ENCODE measurements at places on chromosomes 2 and 18. TPM values are rescaled to one million over a fixed set of nuclear protein-coding genes. Genes with fewer than 3 reads are reported as not detected.

GRCh38 chr2:75560022-75560767 lies 544 bp downstream of the EVA1A start:
- DNase-seq = peak; percentile 55

DNA sequence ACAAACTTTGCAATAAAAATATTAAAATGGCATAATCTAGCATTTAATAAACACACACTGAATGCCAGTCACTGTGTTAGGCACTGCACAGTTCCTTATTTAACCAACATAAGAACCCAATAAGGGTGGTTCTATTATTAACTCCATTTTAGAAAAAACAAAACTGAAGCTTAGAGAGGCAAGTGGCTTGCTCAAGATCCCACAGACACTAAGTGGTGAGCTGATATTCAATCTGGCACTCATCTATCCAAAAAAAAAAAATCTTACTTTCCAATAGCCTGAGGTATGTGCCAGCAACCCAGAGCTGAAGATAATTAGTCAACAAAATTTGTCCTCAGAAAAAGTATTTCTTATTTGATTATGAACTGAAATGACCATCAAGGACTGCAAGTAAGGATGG lies 799 bp downstream of the CYTIP start:
- no peak for DNase-seq

- no peak for DNase-seq
These were observed 187.7 kb downstream of the LOXHD1 start for GRCh38 chr18:46469186-46469915.

GRCh38 chr2:29619689-29620088 lies 301.7 kb downstream of the ALK start:
- DNase-seq = no peak

GPR148 gene
- not detected for polyA plus RNA-seq

GRCh38 chr18:46034230-46034629 lies 37.8 kb downstream of the PSTPIP2 start:
- no peak for DNase-seq

DNA sequence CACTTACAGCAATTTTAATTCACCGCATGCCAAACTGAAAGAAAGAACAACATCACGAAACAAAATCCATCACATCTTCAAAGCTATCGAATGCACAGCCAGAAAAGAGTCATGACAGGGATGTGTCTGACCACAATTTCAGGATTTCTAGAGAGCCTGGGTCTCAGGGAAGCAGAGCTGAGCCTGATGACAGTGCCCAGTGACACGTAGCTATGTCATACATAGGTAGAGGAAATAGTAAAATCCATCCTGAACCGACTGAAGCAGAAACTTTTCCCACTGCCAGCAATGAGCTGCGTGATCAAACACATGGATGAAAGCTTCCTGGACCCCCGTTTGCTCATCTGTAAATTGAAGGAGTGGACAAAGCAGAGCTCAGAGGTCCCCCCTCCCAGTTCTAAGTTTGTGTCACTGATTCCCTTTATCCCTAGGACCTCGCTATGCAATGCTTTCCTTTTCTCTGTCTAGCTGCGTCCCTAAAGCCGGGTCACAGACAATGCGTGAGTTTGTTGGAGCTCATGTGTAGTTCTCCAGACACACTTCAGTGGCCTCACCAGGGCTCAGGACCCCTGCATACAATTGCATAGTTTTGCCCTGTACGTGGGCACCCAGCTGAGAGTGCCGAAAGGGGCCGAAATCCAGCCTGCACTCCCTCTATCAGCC lies 37.6 kb downstream of the CCBE1 start:
- no peak for DNase-seq

- no peak for DNase-seq
These were observed 9.5 kb upstream of the DUSP2 start for GRCh38 chr2:96154506-96155380.

NGEF gene
- polyA plus RNA-seq = 1.8 TPM

COL6A3 gene
- polyA plus RNA-seq = 289 TPM

- DNase-seq = no peak
These were observed 1330.6 kb downstream of the DSC3 start for GRCh38 chr18:29711932-29712331.

KCNF1 gene
- polyA plus RNA-seq = 2.3 TPM

GRCh38 chr2:26118682-26119081 lies 54.2 kb upstream of the GAREM2 start:
- DNase-seq = no peak

DNA sequence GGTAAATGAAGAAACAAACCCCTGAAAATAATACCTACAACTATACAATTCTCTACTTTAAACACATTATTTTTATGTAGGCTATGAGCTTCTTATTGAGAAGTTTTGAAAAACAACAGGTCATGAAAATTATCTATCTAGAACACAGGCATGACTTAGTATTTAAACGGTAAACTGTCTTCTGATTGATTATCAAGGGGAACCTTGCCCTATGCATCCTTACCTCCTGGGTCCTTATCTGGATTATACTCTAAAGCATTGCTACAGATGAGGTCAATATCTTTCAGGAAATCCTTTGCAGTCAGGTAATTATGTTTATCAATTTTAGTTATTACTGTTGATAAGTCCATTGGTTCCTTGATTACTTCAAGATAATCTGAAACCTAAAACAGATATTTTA lies 144.3 kb downstream of the ATAD2B start:
- no peak for DNase-seq

- no peak for DNase-seq
These were observed 2.7 kb upstream of the TMBIM1 start for GRCh38 chr2:218295029-218295428.

GRCh38 chr2:197237291-197238042 lies 73.1 kb downstream of the ANKRD44 start:
- DNase-seq = no peak

GRCh38 chr2:138329162-138329561 lies 172.4 kb upstream of the SPOPL start:
- DNase-seq = no peak

- no peak for DNase-seq
These were observed 12.2 kb upstream of the DNPEP start for GRCh38 chr2:219399716-219400478.

PTGR3 gene
- polyA plus RNA-seq = 45.8 TPM

TUBA4B gene
- polyA plus RNA-seq = 0.21 TPM

CENPA gene
- polyA plus RNA-seq = 11.1 TPM

PARD6G gene
- 4.0 TPM for polyA plus RNA-seq

DNA sequence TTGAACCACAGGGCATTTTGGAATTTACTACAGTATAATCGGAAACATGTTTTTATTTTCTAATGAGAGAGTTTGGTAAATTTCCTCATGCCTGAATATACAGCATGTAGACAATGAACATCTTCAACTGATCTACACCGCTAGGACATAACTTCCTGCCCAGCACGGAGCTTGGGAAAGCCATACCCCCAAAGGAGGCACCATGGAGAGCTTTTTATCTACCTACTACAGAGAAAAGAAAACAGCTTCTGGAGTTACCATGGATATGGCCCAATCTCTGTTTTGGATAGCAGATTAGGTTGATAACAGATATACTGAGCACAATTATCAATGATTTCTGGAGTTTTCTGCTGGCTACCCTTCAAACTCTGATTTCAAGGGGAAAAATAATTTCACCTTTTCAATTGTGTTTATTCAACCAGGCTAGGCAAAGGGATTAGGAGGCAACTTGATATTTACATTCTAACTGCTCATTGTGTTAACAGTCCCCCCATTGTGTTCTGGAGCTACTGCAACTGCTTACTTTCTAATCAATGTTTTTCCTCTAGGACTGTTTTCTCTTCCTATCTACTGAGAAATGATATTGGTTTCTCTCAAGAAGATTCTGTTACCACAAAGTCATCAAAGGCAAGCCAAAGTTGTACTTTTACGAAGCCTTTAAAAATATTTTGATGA lies 123.0 kb upstream of the ARHGAP28 start:
- no peak for DNase-seq

DNA sequence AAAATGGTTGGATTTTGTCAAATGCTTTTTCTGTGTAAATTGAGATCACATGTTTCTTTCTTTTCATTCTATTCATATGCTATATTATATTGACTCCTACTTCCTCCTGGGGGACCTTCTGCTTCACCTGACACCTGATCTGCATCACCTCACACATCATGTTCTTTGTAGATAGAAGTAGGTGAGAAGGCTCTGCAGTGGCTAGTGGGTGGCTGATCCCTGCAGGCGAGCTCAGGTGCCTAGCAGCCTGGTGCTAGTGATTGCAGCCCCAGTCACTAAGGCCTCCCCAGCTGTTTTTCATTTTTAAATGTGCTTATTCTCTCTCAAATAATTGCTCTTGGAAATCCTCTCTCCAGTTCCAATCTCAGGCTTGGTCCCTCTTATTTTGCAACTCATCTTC lies 33.6 kb downstream of the MC4R start:
- DNase-seq = no peak

MROH2A gene
- polyA plus RNA-seq = 0.21 TPM

CFAP65 gene
- polyA plus RNA-seq = not detected

- no peak for DNase-seq
These were observed 129.5 kb downstream of the NDUFA10 start for GRCh38 chr2:239895669-239896068.

- no peak for DNase-seq
These were observed 9.9 kb upstream of the MAP3K2 start for GRCh38 chr2:127397568-127398238.

GRCh38 chr2:232315049-232315922 lies 63.3 kb upstream of the ALPP start:
- DNase-seq = peak; percentile 46

- DNase-seq = no peak
These were observed 146.8 kb downstream of the MTX2 start for GRCh38 chr2:176415937-176416499.

Data from muscle of arm (tissue), 14 donors.